Left hindlimb (tissue), 1 donor: ENCODE measurements at places on chromosomes 3 and 15.

DNA sequence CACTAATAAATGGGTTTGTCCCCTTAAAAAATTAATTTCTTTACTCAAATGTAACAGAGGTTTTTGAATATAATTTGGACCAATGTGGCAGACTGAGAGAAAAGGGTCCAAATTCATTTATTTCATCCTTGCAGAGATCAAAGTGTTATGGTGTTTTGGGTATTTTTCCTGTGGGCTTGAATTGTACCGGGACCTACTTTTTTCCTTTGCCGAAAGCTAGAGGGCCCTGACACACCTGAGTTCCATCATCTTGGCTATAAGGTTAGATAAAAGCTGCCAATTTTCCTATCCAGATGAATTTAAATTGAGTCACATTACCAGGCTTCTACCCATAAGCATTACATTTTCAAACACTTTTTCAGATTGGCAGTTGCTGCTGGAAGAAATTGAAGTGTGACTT is 908 bp downstream of the CCNB2 start:
- DNase-seq: no peak

GRCh38 chr15:99677540-99678134 is 55.6 kb downstream of the LYSMD4 start:
- no peak for DNase-seq

DNA sequence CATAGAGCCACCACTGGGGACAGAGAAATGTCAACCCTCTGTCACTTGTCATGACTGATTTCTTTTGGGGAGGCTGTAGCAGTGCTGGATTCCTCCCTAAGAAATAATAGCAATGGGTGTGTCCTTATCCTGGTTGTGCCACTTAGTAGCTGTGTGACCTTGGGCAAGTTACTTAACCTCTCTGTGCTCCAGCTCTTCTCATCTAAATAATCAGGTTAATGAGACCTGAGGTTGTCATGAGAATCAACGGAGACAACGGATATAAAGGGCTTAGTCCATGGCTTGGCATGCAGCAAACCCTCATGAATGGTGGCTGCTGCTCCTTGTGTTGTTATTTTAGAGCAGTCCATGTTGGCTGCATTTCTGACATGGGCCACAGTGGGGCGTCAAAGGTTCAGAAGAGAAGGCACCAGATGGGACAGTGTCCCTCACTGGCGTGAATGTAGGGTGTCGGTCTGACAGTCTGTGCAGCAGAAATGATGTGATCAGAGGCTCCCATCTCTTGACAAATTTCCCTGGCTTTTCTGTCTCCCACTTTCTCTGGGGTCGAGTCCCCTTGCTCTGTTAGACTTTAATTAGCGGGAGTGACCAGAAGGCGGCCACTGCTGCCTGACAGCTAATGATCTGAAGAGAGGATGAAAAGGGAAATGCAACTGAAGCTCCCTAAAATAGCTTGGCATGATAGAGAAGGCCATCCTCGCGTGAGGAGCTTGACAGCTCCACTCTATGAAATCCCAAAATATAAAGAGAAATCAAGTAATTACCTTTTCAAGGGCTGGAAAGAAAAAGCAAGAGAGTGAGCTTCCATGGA is 209.4 kb downstream of the CADPS start:
- DNase-seq: peak; percentile 55

- DNase-seq: no peak
Measured at GRCh38 chr3:55636300-55637195, 149.4 kb upstream of the WNT5A start.

DNA sequence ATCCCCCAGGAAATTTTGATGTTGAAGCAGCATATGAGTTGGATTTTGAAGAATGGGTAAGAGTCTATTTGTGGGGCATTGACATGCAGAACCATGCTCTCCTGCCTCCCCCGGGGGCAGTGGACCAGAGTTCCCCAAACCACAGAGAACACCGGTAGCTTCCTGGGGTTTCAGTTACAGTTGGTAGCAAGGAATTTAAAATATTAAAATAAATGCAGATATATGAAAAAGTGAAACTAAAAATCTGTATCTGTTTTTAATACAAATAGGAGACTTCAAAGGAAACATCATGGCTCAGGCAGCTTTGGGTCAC is 37.4 kb downstream of the SLC9A9 start:
- no peak for DNase-seq

DNA sequence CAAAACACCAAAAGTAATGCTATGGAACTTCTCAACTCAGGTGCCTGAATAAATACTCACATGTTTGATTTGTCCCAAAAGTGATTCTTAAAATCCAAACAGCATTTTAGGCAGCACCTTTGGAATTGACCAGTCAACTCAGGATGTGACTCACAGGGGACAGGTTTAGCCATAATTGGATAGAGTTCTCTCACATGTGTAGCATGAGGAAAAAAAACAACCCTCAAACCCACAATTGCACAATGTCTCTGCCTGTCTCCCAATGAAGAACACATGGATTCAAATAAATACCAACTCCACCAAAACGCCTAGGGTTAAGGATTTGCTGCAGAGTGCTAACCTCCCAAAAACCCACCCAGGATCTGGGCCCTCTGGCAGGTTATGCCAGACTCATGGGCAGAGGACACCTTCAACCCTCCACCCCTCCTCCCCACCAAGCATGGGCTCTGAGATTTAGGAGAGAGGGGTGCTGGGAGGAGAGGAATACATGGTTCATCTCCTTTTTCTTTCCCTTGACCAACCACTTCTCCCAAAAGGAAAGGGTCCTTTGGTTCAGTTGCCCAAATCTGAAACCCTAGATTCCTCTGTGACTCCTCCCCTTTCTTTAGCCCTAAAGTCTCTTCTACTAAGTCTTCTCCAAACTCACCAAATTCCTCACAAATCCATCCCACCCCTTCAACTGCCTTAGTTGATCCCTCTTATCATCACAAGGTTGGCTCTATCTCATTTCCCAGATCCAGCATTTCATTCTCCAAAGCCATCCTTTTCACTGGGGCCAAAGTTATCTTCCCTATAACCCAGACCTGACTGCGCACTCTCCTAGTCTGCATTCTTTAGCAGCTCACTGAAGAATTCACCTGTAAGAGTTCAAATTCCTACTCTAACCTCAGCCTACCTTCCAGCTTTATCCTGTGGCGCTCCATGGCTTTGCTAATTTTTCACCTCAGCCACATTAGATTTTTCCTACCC is 7.7 kb downstream of the RYK start:
- no peak for DNase-seq

DNA sequence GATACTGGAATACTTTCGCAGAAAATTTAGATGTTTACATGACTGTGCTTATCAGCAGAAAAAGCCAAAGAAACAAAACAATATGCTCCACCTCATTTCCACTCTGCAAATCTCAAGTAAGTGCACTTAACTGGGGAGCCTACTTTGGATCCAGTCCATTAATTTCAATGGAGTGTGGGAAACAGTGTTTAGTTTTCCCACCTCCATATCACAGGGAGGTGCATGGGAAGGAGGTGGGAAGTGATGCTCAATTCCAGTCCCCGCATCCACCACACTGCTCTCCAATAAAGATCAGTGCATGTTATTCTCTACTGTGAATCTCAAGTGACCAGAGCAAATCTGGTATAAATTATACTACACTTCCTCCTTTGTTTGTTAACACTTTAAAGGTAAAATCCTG is 2.9 kb downstream of the NEDD4 start:
- DNase-seq: no peak

DNA sequence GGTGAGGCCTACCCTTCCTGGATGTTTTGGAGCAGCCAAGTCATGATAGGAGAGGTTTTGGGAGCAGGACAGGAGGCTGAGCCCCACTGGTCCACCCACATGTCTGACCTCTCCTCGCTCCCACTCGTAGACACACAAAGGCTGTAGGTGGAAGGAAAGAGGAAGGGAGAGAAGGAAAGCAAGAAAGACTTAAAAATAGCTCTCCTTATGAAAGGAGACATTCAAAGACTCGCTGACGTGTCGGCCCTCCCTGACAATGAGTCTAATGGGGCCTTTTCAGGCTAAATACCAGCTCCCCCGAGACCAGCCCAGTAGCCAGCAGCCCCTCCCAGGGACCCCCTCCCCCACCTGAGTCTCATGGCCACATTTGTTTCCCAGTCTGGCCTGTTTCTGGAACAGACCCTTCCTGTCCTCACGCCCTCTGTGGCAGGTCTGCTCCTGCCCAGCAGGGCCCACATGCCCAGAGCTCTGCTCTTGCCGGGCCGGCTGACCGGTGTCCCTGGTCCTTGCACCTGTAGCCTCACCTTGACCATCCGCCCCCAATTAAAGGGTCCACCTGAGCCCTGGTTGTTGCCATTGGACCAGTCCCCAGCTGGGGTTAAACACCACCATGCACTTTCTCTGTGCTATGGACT is 49.3 kb downstream of the FGD5 start:
- no peak for DNase-seq

DNA sequence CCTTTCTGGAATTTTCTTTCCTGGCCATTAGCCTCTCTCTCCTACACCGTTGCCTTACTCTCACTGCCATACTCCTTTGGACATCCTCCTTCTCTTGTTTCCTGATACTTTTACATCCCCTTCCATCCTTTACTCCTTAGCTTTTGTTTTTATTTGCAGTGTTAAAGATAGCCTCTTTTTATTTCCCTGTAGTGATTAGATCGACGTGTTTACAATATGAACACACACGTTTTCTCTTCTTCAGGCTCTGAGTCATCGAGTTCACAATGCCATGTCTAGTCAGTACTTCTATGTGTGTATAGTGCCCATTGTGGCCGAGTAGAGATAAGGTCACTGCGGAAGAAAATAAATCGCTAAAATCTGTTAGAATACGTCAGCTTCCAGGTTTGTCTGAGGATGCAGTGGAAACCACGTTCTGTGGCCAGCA is 208.5 kb downstream of the LPP start:
- no peak for DNase-seq

DNA sequence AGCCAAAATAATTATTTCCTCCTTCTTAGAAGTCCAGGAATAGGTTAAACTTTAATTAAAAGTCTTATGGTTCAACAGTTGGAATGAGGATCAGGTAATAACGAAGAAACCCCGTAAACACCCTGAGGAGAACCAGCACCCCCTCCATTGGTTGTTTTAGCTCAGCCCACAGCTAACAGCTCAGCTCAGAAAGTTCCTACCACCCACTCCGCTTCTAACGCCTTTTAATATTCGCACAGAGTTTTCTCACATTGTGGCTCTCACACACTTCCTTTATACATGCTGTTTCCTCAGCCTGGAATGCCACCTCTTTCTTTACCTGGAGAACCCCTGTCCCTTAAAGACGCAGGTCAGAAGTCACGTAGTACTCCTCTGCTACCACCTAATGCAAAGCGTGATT is 17.0 kb downstream of the CX3CR1 start:
- no peak for DNase-seq

GRCh38 chr3:64890006-64890405 is 202.2 kb upstream of the ADAMTS9 start:
- DNase-seq: peak; percentile 42

- DNase-seq: no peak
Measured at GRCh38 chr3:111861391-111861790, 2.3 kb downstream of the PHLDB2 start.

GRCh38 chr15:101145362-101145761 is 106.5 kb downstream of the CHSY1 start:
- DNase-seq: no peak

GRCh38 chr3:72489901-72490300 is 358.3 kb downstream of the SHQ1 start:
- no peak for DNase-seq

GRCh38 chr3:157618075-157618760 is 115.0 kb upstream of the VEPH1 start:
- no peak for DNase-seq

GRCh38 chr3:117587416-117587815 is 877.8 kb downstream of the TUSC7 start:
- DNase-seq: no peak

GRCh38 chr3:188220988-188221818 is 67.2 kb downstream of the LPP start:
- no peak for DNase-seq

DNA sequence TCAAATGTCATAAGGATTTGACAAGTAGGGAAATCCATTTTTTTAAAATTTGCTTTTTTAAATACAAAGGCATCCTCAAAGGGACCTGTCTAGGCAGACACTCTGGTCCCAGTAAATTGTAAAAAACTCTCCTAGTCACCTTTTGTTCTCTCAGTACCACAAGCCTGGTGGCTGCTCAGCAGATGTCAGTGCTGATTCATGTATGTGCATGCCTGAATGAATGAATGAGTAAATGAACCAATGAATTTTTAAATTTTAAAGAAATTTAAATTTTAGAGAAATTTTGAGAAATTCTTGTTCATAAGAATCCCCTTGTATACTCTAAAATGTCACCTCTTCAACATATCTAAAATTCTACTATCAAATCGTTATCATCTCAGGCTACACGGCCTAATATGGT is 199.5 kb downstream of the TLE3 start:
- DNase-seq: no peak

DNA sequence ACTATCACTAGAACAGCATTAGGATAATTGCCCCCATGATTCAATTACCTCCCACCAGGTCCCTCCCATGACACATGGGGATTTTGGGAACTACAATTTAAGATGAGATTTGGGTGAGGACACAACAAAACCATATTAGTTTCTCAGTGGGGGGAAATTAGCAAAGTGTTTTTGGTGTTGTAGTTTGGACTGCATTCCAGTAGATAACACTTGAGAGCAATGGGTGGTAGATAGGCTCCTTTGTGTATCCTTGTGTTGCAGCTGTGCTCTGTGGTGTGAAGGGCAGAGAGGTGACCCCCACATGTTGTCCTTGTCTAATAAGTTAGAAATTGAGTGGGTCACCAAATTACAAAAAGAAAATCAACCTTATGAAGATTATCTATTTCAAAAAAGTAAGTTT is 223.8 kb downstream of the SATB1 start:
- no peak for DNase-seq

DNA sequence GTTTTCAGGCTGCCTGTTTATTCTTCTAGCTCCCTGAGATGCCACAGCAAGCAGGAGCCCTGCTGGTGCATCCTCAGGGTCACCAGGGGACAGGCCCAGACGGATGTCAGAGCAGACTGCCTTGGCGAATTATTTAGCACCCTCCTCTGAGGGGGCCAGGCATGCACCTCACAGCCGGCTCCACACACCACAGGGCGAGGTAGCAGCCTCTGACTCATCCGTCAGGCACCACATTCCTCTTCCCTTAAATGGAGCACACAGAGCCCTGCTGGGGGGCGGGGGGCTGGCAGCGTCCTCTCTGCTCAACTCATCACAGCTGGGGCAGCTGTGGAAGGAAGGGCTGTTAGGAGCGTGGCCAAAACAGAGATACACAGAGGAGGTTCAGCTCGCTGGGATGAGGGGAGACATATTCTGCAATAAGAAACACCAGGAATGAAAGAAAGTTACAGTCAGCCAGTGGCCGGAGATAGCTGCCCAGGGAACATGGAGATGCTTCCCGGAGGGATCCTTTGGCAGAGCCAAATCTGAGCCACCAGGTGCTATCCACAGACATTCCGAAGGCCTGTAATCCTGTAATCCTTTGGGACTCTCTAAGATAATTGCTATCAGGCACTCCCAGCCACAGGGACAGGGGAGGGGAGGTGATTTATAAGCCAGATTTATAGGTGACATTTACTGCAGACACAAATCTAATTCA is 13.9 kb upstream of the PRICKLE2 start:
- DNase-seq: peak; percentile 88
